ENCODE measurements at places on chromosomes 4 and X. TPM values are rescaled to one million over a fixed set of nuclear protein-coding genes. Genes with fewer than 3 reads are reported as not detected.
A peak's percentile ranks its signal among the peaks of the same experiment; 100 is the strongest.

- no peak for DNase-seq
These were observed 32.8 kb upstream of the DCLK2 start for GRCh38 chr4:150045410-150045809.

DNA sequence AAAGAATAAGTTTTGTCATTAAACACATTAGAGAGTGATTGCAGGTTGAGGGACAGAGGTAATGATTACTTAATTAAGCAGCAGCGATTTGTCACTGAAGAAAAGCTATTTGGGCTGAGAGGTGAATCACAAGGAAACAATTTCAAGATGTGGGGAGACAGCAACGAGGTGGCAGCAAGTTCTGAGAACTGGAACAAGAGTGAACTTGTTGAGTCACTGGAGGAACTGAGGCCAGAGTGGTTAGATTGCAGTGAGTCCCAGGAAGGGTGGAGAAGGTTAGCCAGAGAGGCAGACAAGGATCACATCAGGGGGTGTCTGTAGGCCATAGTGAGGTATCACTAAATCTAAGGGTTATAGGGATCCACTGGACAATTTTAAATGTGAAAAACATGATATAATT, 57.9 kb upstream of the TMPRSS11A start:
- no peak for DNase-seq

GRCh38 chrX:10769696-10770619, 149.6 kb upstream of the MID1 start:
- DNase-seq, result no peak

Gene MAGEC2
- total RNA-seq, result not detected

DNA sequence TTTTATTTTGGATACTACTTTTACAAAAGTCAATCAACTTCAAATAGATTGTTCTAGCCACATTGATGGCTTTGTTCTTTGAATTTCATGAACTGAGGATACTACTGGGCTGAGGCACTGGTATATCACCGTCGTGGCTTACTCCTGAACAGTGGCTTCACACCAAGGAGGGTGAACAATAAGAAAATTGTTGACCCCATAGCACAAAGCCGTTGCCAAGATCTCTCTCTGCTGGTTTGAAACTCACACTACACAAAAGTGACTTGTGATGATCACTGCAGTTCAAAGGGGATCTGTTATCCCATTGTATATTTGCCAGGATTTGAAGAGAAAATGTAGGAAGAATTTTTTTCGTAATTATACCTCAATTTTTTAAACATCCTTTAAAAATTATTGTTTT, 119.6 kb downstream of the PDLIM5 start:
- DNase-seq, result no peak

Gene PLP1
- total RNA-seq, result not detected

GRCh38 chrX:9171841-9172463, 138.0 kb upstream of the FAM9B start:
- no peak for DNase-seq

Gene ALG13
- total RNA-seq, result 38.5 TPM

DNA sequence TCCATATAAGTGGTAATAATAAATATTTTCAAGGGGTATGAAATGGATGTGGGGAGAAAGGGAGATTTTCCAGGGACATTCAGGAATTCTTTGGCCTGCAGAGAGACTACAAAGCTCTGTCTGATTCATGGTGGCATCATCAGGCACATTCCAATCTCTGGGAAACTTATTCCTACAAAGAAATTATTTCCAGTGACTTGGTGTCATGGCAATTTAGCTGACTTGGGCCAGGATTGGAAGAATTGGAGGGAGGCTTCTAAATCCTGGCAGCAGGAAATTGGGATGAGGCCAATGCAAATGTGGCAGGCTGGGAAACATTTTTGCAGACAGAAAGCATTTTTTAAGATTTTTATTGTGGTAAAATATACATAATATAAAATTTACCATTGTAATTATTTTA, 204.6 kb downstream of the RTL9 start:
- no peak for DNase-seq

DNA sequence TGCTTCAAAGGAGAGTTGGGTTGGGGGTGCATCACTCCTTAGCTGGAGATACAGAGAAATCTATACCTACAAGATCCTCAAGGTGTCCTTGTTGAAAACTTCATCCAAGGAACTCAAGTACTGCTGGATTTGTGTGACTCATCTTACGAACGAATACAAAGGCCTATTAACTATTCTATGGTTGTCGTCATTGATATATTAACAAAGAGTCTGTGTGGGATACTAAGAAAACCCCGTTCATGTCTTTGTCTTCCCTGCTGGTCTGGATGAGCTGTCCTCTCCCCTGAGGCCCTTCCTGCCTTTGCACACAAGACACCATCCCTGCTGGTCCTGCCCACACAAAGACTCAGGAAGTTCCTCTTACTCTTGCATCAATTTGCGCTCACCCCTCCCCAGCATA, 54.9 kb upstream of the IRF2 start:
- DNase-seq, result no peak

- DNase-seq, result peak; percentile 82
These were observed 63.6 kb downstream of the SPINK2 start for GRCh38 chr4:56757821-56758411.

- no peak for DNase-seq
These were observed 100.9 kb downstream of the LCORL start for GRCh38 chr4:17920681-17921080.
